ENCODE measurements at places on chromosomes 6 and 20.

DNA sequence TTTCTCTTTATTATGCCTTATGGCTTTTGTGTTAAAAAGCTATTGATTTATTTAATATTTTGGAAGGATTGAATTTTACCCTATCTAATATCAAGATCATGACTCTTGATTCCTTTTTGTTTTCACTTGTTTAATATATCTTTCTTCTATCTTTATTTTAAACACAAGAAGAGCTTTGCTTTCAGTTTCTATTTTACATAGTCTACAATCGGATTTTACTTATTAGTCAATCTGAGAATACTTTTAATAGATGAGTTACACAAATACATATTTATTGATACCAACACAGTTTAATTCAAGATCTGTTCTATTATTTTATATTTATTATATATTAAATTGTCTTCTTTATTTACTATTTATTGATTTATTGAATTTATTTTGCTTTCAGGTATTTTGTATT lies 218.8 kb downstream of the ESR1 start:
- DNase-seq = no peak

DNA sequence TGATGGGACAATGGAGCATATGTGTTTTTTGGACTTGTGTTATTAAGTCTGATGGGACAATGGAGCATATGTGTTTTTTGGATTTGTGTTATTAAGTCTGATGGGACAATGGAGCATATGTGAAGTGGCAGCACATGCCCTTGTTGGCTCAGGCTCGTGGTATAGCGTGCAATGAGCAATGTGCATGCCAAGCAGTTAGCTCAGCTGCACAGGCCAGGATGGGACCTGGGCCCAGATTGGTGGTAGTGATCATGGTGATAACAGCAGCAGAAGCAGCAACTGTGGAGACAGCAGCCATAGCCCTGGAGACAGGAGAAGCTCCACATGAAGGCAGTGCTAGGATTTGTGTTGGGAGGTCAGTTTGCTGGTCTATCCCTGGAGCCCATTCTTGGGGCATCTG lies 61.1 kb downstream of the IL20RA start:
- DNase-seq = no peak

- no peak for DNase-seq
These were observed 218.9 kb upstream of the PRDM1 start for GRCh38 chr6:105867277-105867676.

GRCh38 chr6:41687501-41688175 lies 47.8 kb downstream of the TFEB start:
- no peak for DNase-seq

DNA sequence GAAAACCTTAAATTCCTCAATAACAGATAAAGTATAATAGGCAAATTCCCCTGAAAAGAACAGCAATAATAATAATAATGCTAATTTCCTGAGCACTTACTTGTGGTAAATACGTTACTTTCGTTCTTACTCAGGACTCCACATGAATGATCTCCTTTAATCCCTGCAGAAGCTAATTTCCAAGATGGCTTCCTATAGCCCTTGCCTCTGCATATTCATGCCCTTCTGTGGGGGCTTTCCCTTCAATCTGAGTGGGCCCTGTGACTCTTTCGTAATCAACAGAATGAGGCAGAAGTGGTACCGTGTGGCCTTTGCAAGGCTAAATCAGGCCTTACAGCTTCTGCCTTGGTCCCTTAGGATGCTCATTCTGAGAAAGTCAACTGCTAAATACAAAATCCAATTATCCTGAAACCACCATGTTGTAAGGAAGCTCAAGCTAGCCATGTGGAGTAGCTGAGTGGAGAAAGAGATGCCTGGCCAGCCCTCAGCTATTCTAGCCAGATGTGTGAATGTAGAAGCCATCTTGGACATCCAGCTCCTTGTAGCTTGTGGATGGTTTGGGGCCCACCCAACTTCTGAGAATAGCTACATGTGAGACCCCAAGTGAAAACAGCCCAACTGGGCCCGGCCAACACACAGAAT lies 50.5 kb downstream of the MCUR1 start:
- no peak for DNase-seq

DNA sequence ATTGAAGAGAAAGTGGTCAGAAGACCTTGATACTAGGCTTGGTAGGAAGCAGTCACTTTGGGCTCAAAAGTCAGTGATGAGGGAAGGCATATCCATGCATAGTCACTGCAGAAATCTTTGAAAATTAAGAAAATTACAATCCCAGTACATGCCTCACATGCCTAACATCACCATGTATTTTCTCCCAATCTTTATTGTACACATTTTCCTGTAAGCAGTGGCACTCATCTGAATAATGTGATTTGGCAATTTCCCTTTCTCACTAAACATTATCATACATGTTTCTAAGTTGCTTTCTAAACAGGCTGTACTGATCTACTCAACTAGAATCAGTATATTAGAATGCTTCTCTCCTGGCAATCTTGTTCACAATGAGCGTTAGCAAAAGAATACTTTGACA lies 280.7 kb upstream of the SUPT3H start:
- no peak for DNase-seq

DNA sequence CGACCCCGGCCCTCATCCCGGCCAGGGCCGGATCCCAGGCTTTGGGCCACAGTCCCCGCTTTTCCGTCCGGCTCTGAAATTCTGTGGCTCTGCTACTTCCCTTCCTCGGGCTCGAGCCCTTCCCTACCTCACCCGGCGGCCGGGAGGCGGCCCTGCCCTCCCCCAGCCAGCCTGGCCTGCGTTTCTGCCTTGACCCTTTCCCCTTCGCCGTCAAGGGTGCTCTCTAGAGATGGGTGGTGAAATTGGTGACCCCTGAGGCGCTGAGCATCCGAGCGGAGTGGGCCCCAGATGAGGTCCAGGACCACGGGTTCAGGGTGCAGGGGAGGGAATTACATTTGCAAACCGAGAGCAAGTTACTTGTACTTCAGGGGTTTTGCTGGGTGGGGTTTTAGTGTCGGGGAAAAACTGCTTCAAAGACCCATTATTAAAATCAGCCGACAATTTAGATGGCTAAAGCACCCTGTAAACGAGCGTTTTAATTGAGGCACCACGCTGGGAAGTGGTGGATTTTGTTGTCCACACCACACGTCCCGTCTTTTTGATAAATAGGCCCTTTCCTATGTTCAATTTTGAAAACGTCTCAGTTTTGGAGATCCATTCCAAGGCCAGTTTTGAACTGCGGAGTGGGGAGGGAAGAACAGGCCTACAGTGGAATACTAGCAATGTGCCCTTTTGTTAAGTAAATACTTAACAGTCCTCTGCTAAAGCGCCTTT lies 9.9 kb downstream of the TFAP2A start:
- DNase-seq = peak; percentile 66

GRCh38 chr20:23358923-23359593 lies 2.9 kb upstream of the GZF1 start:
- DNase-seq = no peak

- no peak for DNase-seq
These were observed 512.4 kb downstream of the CD83 start for GRCh38 chr6:14630016-14630415.

DNA sequence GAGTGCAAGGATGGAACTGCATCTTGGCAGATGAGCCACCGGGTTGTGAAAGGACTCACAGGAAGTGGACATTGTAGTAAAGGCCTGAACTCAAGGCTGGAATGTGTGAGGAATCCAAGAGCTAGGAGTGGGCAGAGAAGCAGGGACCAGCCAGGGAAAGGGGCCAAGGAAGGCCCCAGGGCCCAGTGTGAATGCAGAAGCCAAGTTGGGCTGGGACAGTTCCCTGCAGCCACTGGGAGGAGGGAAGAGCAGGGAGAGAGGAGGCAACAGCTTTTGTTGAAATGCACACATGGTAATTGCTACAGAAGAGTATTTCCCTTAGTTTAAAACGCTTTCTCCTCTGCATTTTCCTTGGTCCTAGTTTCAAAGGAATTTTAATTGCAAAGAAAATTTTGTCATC lies 34.6 kb downstream of the CDH22 start:
- no peak for DNase-seq

GRCh38 chr6:37459981-37460800 lies 27.2 kb downstream of the CMTR1 start:
- DNase-seq = no peak

DNA sequence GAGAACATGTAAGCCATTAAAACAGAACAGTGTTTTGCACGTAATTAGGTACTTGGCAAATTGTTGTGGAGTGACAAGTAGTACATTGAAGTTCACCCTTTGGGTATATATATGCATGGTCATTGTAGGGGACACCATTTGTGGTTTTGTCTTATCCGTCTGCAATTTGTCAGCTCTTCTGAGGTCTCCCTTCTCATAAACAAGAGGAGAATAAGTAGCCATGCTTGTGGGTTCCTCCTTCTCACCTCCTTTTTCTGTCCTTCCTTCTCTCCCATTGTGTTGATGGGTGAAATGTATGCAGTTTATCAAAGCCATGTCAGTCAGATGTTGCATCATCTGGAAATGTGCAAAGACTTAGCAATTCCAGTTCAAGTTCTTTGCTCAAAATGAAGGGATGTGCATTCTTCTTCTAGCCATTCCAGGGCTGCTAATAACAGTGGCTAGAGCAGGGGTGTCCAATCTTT lies 70.9 kb downstream of the QKI start:
- no peak for DNase-seq

- DNase-seq = no peak
These were observed 5.2 kb upstream of the SLCO4A1 start for GRCh38 chr20:62637110-62637509.

GRCh38 chr6:40588480-40588879 lies 1.3 kb upstream of the LRFN2 start:
- DNase-seq = no peak

DNA sequence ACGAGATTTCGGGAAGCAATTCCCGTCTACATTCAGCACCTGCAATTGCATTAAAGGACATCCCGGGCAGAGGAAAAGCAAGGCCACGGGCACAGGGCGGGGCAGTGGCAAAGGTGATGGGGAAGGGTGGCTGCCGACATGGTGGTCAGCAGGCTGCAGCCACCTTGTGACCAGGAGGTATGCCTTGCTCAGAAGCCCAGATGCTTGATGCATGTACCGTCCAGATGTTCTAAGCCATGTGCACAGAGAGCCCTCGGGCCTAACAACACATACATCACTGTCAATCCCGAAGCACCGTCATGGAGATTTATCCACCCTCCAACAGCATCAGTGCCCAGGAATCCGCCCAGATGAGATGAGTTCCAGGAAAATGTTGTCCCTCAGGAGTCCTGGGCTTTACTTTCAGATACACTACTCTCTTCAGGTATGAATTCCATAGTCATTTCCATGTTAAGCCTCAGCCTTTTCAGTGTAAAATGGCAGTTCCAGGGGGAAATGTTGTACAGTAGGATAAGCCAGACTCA lies 77.8 kb upstream of the FRMD1 start:
- no peak for DNase-seq

GRCh38 chr20:23566199-23566932 lies 1.9 kb downstream of the CST9L start:
- no peak for DNase-seq

- DNase-seq = no peak
These were observed 192.2 kb downstream of the GMPR start for GRCh38 chr6:16430391-16431089.

- DNase-seq = no peak
These were observed 30.1 kb downstream of the PCMT1 start for GRCh38 chr6:149779644-149779963.

DNA sequence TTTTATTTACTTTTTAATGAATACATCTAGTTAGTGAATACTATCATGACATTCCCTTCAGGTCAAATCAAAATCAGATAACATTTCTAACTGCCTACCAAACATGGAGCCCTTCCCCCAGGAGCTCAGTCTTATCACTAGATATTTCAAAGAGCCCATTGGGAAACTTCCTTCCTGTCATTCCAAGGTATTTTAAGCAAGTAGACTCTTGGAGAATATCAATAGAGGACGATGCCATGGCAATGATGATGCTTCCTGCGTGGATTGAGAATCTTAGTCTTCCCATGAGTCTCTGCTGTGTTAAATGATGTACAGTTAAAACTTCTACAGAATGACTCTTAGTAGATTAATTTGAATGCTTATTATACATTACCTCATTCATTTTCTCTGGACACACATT lies 384.9 kb downstream of the CENPW start:
- DNase-seq = no peak

DNA sequence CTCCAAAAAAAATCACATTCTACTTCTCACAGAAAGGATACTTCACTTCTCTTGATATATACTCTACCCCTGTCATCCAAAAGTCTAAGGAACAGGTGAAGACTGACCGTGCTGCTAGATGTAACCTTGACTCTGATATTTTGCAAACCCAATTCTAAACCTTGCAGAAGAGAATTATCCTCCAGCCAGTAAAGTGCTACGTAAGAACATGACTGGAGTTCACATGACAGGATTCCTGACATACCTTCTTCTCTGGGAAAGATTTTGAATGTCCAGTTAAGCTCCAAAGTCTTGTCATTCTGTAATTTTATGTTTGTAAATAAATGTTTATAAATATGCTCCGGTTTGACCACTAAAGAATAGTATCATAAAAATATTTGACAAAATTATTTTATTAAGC lies 35.8 kb downstream of the BTBD9 start:
- DNase-seq = no peak

- DNase-seq = no peak
These were observed 107.4 kb upstream of the ASCC3 start for GRCh38 chr6:100988391-100988984.

GRCh38 chr20:14491436-14491835 lies 154.0 kb upstream of the FLRT3 start:
- no peak for DNase-seq

- DNase-seq = no peak
These were observed 528.5 kb upstream of the BTBD3 start for GRCh38 chr20:11389186-11389585.

DNA sequence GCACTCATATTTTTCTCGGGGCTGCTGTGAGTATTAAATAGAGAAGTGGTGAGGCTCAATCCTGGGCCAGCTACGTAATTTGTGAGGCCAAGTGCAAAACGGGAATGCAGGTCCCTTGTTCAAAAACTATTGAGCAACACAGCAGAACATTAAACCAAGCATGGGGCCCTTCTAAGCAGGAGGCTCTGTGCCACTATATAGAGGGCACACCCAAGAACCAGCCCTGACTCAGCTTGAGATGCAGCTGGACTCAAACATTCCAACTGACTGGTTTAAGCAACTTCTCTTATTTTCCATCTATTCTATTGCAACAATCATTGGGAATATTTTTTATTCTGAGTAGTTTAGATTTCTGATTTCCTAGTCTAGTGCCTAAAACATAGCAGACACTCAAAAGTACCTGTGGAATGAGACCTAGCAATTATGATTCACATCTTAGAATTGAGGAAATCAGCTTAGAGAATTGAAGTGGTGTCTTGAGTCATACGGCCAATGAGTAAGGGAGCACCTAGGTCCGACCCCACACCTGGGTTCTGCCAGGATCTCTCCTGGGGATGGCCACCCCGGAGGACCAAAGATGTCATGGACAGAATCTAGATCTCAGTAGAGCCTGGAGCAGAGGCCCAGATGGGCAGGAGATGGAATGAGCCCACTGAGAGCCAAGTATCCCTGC lies 1.3 kb downstream of the SIRPB2 start:
- DNase-seq = peak; percentile 62

- DNase-seq = no peak
These were observed 339.0 kb upstream of the ADGRB3 start for GRCh38 chr6:68296126-68296525.

DNA sequence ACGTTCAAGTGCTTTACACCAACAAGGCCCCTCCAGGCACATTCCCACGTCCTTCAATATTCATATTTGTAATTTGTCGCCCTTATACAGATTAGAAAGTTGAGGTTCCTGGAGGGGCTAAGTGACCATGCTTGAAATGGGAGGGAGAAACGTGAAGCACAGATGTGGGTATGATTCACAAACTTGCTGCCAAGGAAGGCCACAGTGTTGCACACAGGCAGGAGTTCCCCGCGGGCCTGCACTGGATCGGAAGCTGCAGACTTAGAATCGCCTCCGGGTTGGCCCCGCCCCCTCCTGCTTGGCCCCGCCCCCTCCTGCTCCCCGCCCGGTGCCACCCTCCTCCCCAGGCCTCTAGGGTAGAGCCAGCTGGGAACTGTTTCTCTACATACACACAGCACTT lies 58.2 kb upstream of the QKI start:
- DNase-seq = no peak

All from coronary artery (tissue), 2 donors.